Fibroblast of the aortic adventitia (primary cell): ENCODE measurements at places on chromosomes 16 and 17. TPM values are rescaled to one million over a fixed set of nuclear protein-coding genes. Genes with fewer than 3 reads are reported as not detected.

DNA sequence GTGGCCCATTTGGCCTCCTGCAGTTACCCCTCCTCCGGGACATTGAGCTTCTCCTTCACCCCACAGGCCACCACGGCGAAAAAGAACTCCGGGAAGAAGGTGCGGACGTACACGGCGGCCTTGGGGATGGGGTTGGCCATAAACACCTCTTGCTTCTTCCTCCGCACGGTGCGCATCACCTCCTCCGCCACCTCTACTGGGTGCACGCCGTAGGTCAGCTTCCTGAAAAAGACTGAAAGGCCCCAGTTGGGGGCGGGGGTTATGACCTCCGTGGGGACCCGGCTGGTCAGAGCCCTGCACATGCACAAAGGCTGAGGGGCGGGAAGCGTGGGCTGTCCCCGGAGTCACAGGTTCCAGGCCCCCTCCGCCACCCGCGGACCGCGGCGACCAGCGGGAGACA lies 19.9 kb downstream of the DHRS7C start:
- no peak for DNase-seq

GRCh38 chr16:12113523-12114345 lies 137.2 kb downstream of the SNX29 start:
- DNase-seq: no peak

The KRTAP3-1 gene
- not detected in 2 replicates for total RNA-seq

The RBL2 gene
- 46.2 and 50.2 TPM in 2 replicates for total RNA-seq

The NHLRC4 gene
- 2.0 and 2.5 TPM in 2 replicates for total RNA-seq

GRCh38 chr16:50694206-50694605 lies 800 bp downstream of the NOD2 start:
- no peak for DNase-seq

DNA sequence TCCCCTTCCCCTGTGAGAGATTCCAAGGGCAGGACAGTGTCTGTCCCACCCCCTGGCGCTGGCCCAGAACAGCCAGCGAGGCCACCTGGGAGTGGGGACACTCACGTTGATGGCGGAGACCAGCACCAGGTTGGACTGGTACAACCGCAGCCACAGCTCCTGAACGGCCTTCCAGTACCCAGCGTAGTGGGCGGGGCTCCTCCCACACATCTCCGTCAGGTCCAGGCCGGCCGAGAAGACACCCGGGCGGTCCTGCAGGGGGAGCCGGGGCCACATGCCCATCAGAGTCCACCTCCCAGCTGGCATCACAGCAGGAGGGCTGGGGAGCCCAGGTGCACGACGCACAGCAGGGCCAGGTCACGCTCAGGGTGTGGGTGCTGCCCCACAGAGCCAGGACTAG lies 7.1 kb downstream of the ECI1 start:
- DNase-seq: no peak

The NAGS gene
- 0.16 and 2.5 TPM in 2 replicates for total RNA-seq
